ENCODE measurements at places on chromosomes 2 and 18. TPM values are rescaled to one million over a fixed set of nuclear protein-coding genes. Genes with fewer than 3 reads are reported as not detected.

DNA sequence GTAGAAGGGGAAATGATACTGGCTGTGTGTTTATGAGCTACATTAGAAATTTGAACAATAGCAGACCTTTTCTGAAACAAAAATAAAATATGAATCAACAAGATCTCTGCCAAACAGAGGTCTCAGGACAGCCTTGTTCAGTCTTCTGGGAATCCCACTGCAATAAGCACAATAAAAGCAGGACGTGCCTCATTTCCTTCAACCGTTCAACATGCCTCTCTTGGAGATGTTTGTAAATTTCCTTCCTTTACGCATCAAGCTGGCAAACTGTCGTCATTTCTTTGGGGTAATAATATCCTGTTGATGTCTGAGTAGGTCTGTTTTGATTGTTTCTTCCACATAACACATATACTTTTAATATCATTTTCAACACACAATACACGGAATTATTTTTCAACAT is 77.2 kb downstream of the TCF4 start:
- no peak for DNase-seq

- DNase-seq, result no peak
Measured at GRCh38 chr18:57850063-57850462, 46.9 kb upstream of the ATP8B1 start.

MYOM1 gene
- 1.3 TPM for total RNA-seq

GRCh38 chr2:198044777-198045176 is 240.4 kb downstream of the PLCL1 start:
- DNase-seq, result no peak

GRHL1 gene
- total RNA-seq, result 10.6 TPM

KIAA2012 gene
- not detected for total RNA-seq

PLGLB1 gene
- total RNA-seq, result 2.7 TPM

- DNase-seq, result no peak
Measured at GRCh38 chr18:74573053-74573452, 24.6 kb upstream of the ZNF407 start.

DNA sequence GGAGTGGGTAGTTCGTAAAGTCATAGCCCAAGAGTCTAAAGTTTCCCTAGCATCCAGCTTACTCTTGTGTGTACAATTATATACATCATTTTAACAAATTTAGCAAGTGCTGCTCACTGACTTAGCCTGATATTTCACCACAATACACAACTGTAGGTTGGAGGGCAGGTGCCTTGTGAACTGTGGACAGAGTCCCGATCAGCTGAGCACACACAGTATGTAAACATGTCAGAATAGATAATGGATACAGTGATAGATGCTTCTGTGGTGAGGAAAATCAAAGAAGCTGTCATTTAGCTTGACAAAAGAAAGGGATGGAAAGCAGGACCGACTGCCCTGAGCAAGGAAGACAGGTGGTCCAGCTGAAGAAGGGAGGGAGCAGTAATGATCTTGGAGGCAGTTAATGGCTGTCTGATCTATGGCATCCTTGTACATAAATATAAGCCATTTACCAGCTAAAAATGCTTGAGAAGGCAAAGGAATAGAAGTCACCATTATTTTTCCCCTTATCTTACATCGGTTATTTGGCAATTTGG is 372.8 kb upstream of the UBE2E3 start:
- DNase-seq, result no peak

TRAPPC12 gene
- 77.6 TPM for total RNA-seq

ALPI gene
- total RNA-seq, result not detected

- peak; percentile 20 for DNase-seq
Measured at GRCh38 chr2:207121784-207122183, 44.0 kb downstream of the KLF7 start.

GALNT3 gene
- 33.1 TPM for total RNA-seq

FSHR gene
- total RNA-seq, result not detected

WDR75 gene
- 27.5 TPM for total RNA-seq

ADAM23 gene
- 8.9 TPM for total RNA-seq

DNA sequence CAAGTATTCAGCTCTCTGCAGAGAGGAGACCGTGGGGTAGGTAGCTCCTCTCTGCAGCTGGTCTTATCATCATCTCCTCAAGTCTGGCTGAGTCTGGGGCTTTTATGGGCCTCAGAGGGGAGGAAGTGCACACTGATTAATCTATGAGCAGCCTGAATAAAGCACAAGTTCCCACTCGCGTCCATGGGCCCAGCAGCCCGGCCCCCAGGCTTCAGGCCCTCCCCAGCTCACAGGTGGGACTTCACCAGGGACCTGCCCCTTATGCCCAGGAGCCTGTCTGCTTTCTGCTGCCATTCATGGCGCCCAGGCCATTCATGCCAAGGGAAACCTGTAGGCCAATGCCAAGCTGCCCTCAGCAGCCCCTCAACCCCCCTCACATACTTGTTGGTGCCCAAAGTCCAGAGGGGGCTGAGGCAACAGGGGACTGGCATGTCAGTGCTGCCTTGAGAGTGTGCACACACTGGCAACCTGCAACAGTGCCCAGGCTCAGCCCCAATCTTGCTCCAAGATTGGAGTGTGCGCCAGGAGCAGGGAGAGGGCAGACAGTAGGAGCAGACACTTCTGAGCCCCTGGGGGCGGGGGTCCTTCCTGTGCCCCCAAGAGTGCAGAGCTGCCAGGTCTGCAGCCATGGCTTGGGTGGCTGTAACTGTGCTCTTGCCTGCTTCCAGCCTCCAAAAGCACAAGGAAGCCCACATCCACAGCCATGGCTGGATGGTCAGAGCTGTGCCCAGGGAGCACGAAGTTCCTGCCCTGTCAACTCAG is 375.6 kb upstream of the VWC2L start:
- DNase-seq, result no peak

NPHP1 gene
- 12.2 TPM for total RNA-seq

CCT4 gene
- 350 TPM for total RNA-seq

GRCh38 chr2:230441227-230441897 is 25.4 kb downstream of the SP100 start:
- DNase-seq, result no peak

DNA sequence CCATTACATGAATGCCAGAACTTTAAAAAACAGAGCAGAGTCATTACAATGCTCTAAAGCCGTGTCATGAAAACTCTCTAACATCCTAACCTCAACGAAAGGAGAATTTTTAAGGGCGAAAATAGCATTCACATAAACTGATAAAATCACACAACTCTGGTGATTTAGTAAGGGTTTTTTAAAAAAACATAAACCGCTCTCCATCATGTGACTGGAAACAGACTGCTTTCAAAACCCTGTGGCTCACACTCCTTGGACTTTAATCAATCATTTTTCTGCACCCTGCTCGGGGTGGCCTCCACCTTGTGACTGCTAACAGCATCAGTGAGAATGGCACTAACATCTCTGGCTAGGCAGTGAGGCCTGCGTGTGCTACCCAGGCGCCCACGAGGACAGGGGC is 12.1 kb downstream of the DOCK10 start:
- DNase-seq, result no peak

IL1A gene
- 0.55 TPM for total RNA-seq

ITGA4 gene
- 0.15 TPM for total RNA-seq

GRCh38 chr18:37586656-37587225 is 21.1 kb upstream of the CELF4 start:
- DNase-seq, result no peak

HTR2B gene
- total RNA-seq, result not detected

- DNase-seq, result no peak
Measured at GRCh38 chr2:64737547-64737946, 83.8 kb upstream of the SERTAD2 start.

GRCh38 chr18:66560094-66560493 is 43.8 kb downstream of the CDH19 start:
- DNase-seq, result peak; percentile 47

DNA sequence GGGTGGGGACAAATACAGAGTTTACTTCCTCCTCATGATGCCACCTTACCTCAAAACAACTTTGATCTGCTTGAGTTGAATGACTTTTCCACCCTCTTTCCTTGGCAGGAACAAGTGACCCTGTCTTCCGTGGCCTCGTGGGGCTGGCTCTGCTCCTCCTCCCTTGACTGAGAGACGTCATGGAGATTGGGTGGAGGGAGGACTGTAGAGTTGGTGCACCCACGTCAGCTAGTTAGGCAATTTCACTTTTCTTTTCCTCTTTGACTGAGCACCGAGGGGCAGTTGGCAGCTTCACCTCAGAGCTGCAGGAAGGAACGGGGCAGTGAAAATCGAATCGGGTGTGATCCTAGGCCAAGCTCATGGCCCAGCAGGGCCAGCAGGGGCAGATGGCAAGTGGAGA is at the start of gene SP140:
SP140 (plus strand) TSS at position 251 of the 400 bp plus-strand sequence; CDS start at position 360, 109 bp downstream.
- no peak for DNase-seq

FBXO36 gene
- 3.6 TPM for total RNA-seq

- DNase-seq, result no peak
Measured at GRCh38 chr2:85134896-85135659, 1.9 kb downstream of the TCF7L1 start.

CHRNG gene
- total RNA-seq, result not detected

NYAP2 gene
- 0.30 TPM for total RNA-seq

GPR55 gene
- not detected for total RNA-seq

DNA sequence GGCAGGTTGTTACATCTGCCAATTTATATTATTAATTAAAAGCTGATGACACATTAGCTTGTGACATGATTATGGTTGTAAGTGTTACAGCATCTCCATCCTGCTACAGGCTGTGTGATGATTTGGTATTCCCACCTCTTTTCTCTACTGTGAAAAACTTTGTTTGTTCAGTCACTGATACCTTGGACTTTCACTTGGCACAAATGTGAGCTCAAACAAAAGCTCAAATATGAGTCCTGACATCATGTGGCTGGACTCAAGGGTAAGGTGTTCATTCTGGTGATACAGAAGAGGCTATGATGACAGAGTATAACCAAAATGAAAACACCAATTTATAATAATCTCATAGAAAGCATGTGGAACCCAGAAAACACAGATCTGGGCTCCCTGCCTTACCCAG is 11.4 kb upstream of the IL36A start:
- DNase-seq, result no peak

GRCh38 chr2:4246364-4247131 is 543.2 kb downstream of the DCDC2C start:
- DNase-seq, result no peak

- DNase-seq, result no peak
Measured at GRCh38 chr18:8426401-8426800, 182.8 kb upstream of the RAB12 start.

- DNase-seq, result no peak
Measured at GRCh38 chr2:212938144-212938793, 213.1 kb downstream of the IKZF2 start.

GRCh38 chr18:74251297-74252038 is 40.3 kb downstream of the CYB5A start:
- DNase-seq, result no peak

- DNase-seq, result no peak
Measured at GRCh38 chr18:79740521-79741361, 57.0 kb upstream of the KCNG2 start.

SCN2A gene
- total RNA-seq, result not detected

DNA sequence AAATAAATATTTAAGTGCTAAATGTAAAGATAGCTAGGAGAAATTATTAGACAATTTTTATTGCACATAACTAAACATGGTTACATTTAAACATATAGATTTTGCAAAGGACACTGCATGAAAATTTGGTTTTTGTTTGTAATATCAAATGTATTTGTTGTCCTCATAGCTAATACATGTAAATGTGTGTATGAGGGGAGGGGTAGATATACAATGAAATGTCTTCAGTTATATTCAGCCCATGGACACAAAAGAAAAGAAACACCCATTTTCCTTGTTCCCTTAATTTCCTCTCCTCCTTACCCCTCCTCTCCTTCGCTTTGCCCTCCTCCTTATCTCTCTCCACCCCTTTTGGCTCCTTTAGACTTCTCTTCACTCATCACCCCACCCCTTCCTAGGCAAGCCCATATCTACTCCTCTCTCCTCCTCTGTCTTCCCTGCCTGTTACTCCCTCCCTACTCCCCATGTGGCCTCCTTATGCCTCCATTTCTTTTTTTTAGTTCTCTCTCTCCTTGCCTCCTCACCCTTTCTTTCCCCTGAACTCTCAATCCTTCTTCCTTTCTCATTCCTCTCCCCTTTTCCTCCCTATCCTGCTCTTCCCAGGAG is 1.4 kb downstream of the COL3A1 start:
- DNase-seq, result no peak

DNA sequence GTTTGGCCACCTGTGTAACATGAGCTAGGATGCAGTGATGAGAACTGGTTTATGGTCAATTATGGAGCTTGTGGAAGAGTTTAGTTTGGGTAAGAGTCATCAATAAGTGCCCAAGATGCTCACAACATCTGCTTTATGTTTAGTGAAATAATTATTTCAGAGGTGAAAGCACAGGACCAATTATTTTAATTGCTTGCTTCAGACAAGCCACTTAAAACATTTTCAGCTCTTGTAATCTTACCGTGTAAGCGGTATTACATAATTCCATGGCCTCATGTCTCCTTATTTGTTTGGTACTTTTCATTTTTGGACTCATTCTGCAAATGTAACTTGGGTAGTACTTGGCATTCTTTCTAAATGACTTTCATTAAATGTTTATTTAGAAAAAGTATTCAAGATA is 5.4 kb downstream of the B3GNT2 start:
- no peak for DNase-seq

DNA sequence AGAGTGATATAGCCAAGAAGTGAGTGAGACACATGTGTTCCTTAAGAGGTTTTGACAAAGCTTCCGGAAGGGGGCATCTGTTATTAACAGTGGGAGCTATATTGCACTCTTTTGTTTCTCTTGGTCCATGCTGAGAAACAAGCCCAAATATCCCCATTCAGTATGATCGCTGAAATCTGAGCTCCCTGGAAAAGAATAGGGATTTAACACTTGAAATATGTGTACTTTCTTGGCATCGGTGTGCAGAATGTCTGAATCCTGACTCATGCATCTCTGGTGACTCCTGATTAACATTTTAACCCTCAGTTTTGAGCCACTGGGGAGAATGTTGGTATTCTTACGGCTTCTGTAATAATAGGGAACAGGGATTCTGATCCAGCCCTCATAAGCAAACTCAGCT is 448.1 kb downstream of the TSN start:
- DNase-seq, result no peak

ZNF521 gene
- not detected for total RNA-seq

DNA sequence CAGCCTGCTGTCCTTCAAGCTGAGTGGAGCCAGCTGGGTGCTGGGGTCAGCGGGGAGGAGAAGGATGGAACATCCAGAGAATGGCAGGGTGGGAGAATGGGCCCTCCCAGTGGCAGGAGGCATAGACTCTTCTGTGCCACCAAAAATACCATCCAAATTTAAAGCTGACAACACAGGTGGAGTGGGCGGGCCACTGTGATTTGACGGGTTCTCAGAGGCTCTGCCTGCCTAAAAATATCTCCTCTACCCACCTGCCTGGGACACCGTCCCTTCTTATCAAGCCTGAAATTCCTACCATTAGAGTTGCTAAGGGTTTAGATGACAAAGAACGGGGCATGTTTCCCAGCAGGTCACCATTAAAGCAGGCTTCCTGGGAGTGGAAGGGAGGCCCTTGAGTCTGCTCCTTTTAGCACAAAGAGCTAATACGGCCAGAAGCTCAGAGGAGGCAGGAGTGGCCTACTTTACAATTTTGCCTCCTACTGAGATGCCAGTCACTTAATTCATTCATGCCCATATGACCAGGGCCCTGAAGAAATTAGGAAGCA is 19.8 kb upstream of the MARCHF4 start:
- no peak for DNase-seq

All from PC-9 (cell line).